ENCODE measurements at places on chromosomes 5 and 9.

DNA sequence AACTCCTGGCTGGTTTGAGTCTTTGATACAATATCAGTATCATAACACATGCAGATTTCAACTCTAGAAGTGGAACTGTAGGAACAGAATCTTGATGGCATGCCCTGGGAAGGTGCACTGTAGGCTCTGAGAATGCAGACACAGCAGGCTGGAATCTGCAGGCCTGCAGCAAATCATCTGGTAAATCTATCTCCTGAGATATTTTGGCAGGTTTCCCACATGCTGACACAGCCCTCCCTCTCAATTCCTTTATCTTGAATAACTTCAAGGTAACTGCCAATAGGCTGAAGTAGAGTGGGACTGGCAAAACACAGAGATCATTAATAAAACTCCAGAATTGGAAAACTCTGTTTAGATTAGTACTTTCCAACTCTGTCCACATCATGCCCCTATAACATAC lies 177.8 kb upstream of the PCSK5 start:
- no peak for DNase-seq

DNA sequence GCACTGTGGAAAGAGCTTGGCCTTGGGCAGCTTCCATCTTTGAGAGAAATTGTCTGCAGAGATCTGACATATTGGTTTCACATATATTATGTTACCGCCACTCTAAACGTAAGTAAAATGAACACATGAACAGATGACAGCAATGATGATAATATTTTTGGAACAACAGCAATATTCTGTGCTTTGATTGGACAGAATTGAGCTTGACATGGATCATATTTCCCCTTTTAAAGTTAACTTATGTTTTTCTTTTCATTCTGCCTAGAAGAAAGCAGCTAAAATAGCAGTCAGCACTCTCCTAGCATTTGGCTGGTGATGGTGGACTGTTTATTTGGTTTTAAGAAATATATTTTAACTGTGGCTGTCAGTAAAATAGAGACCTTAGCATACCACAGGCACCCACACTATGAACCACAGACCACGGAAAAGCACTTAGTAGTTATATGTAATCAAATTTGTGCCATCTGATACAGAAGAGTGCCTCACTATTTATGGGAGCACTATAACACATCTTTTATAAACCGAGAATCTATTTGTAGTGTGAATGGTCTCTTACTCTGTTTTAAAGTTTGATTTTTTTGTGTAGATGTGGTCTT lies 1.8 kb upstream of the CFAP95 start:
- no peak for DNase-seq

DNA sequence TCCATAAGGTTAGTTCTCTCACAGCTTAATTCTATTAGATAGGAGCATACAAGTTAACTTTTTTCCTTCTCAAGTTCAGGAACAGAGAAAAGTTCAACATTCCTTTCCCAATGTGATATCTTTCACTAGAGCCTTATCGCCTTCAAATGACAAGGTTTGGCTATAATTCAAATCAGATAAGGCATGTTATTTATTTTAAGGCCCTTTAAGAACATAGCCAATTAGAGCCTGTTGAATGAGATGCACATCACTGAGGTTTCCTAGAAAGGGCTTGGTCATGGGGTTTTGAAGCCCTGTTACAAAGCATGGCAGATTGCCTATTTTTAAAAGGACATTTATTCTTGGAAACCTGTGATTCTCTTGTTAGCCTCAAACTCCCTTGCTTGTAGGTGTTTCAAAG lies 123.4 kb downstream of the BASP1 start:
- DNase-seq: no peak

GRCh38 chr9:34272101-34272541 lies 56.9 kb downstream of the KIF24 start:
- DNase-seq: no peak

DNA sequence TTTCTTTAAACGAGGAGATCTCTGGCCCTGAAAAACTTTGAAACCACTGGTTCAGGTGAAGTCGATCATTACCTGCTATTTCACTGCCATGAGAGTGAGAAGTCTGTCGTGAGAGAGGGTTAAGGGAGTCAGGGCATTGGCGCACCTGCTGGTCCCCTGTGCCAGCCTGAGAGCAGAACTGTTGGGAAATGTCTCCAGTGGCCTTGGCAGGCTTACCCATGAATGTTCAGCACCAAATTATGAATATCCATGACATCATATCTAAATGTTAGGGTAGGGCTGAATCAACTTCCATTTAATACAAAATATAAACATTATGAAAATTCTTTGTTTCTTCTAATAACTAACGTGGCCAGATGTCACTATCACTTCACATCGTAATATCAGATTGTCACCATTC lies 379.3 kb downstream of the KDM4C start:
- DNase-seq: no peak

DNA sequence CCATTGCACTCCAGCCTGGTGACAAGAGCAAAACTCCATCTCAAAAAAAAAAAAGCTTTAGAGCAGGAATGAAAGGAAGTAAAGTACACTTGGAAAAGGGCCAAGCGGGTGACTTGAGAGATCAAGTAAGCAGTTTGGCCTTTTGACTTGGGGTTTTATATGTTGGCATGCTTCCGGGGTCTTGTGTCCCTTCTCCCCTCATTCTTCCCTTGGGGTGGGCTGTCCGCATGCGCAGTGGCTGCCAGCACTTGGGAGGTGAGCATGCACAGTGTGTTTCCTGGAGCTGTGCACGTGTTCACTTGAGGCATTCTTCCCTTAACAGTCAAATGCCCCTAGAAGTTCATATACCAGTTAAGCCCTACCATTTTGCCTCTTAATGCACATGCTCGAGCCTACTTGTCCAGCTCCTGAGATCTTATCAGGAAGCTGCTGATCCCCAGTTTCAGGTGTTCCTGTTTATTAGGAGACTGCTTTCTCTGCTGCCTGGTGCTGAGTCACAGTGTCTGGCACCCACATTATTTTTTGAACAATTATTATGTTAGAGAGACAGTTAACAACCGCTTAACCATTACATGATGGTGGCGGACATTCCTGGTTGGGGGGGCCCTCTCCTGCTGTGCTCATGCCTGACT lies 32.6 kb upstream of the PRRC2B start:
- DNase-seq: no peak

DNA sequence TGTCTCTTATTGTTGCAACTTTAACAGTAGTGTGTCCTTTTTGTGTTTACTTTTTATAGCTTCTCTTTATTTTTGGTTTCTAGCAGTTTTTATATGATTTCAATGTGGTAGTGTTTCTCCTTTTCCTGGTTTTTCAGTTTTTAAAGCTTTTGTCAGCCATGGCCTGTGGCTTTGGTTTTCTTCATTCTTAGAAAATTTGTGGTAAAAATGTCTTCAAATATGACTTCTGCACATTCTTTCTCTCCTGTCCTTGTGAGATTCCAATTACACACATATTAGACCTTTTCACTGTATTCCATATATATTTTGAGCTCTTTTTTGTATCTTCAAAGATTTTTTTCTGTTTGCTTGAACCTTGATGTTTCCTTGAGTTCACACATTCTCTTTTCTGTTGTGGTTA lies 180.5 kb downstream of the CNTLN start:
- DNase-seq: no peak

DNA sequence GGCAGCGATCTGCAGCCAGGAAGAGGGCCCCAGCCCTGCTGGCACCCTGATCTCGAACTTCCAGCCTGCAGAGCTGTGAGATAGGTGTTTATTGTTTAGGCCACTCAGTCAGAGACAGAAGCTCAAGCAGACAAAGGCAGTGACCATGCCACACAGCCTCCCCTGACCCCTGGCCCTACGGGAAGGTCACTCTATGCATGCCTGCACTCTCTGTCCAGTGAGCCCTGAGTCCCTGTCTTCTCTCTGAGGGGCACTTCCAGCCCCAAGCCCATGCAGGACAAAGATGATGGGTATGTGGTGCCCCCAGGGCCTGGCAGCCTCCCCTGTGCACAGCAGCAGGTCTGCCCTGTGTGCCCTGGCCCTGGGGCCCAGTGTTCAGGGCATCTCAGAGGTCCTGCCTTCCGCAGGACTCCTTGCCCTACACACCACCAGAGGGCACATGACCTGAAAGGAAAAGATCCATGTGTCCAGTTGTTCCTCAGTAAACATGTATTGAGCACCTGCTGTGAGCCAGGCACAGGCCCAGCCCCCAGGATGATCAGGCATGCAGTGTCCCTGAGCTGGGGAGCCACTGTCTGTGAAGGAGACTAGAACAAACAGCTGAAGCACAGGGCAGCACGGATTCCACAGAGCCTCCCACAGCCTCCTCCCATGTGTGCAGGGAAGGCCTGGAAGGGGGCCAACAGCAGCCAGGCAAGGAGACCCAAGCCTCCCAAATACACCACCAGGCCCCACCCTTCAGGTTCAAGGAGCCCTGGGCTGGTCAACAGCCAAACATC lies 109.3 kb downstream of the ATPSCKMT start:
- DNase-seq: no peak

DNA sequence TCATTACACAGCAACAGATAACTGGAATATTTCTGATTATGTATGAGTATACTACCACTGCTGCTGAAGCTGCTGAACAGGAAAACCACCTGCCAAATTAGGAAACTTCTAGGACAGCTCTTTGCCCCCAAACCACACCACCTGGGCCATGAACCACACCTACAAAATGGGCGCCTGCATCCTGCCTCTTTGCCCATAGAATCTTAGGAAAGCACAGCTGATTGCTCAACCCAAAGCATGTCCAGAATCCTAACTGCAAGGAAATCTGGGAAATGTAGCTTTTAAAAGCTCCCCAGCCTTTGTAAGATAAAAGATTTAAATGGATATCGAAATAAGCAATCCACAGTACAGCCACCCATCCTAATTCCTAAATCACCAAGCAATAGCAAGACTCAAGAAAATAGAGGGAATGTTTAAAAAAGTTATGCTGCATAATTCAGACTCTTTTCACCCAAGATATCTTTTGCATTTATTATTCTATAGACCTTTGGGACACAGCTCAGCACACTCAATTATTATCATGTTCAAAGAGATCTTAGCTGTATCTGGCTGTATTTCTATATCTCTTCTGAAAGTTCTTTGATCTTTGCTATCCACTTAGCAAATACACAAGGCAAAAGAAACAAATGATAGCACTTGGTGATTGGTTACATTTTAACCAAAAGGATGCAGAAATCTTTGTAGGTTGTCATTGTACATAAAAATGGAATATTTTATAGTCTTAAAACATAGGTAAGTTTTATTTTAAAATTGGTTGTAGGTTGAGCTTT lies 6.8 kb upstream of the C9orf152 start:
- DNase-seq: no peak

DNA sequence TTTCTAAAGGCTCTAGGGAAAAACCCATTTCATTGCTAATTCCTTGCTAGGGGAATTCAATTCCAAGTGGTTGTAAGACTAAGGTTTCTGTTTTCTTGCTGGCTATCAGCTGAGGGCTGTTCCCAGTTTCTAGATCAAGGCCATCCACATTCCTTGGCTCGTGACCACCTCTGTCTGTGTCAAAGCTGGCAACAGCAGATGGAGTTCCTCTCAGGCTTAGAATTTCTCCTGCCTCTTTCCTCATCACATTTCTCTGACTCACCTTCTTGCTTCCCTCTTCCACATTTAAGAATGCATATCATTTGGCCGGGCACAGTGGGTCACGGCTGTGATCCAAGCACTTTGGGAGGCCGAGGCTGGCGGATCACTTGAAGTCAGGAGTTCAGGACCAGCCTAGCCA lies 19.0 kb downstream of the DAB2IP start:
- DNase-seq: no peak

GRCh38 chr5:138241688-138242571 lies 28.8 kb upstream of the CDC23 start:
- DNase-seq: no peak

- DNase-seq: no peak
Observed at GRCh38 chr5:67996596-67996995, 219.0 kb upstream of the PIK3R1 start.

- DNase-seq: no peak
Observed at GRCh38 chr9:136401173-136401922, 1.4 kb upstream of the SNAPC4 start.

GRCh38 chr5:83184534-83184933 lies 107.2 kb downstream of the XRCC4 start:
- no peak for DNase-seq

GRCh38 chr5:15821506-15821905 lies 321.5 kb downstream of the FBXL7 start:
- DNase-seq: no peak

DNA sequence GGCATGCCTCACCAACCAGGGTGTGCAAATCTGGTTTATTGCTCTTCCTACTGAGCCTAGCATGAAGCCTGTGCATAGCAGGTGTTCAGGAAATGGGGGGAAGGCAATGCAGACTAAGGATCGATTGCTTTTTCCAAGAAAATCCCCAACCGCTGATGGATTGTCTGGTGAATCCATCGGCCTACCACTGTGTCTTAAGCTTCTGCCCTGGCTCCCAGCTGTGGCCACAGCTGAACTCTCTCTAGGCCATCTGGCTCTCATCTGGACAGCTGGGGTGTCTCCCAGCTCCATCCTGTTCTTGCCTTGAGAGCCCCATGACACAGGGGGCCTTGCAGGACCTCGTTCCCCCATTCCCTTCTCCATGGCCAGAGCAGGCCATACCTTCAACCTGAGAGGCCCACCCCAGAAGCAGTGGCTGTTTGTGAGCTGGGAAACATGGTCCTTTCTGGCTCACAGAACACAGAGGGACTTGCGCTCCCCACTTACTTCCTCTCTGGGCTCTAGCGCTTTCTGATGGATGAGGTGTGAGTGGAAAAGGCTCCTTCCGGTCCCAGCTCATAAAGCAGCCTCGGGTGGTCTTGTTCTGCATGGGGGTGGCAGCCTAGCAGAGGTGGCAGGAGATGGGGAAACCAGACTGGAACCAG lies 41.8 kb downstream of the COL27A1 start:
- no peak for DNase-seq

DNA sequence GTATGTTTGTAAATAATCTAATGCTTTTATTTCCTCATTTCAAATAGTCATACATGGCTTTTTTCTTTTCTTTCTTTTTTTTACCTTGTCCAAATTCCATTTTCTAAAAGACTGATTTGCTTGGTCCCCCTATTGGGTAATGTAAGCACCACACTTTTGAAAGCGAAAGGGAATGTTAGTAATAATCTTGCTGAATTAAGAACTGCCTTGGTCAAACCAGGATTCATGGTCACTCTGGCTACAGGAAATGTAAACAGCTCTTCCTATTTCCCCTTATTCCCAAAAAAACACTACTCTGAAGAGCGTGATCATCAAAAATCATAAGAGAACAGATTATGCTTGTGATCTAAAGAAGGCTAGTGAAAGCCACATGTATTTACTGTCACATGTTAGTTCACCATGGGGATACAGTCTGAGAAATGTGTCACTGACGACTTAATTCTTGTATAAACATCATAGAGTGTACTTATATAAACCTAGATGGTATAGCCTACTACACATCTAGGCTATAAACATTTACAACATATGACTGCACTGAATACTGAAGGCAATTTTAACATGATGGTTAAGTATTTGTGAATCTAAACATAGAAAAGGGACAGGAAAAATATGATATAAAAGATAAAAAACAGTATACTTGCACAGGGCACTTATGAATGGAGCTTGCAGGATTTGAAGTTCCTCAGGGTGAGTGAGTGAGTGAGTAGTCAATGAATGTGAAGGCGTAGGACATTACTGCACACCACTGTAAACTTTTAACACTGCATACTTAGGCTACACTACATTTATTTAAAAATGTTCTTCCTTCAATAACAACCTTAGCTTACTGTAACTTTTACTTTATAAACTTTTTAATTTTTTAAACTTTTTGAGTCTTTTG lies 75.3 kb downstream of the HMGCR start:
- no peak for DNase-seq

GRCh38 chr5:171865471-171865870 lies 79.9 kb downstream of the SMIM23 start:
- DNase-seq: no peak

- DNase-seq: no peak
Observed at GRCh38 chr9:126226991-126227936, 99.4 kb upstream of the MVB12B start.

GRCh38 chr9:97905228-97905627 lies 17.1 kb downstream of the TRMO start:
- no peak for DNase-seq

Data from iPS DF 19.7 (cell line).